Tracheal epithelial cell (primary cell): ENCODE measurements at places on chromosomes 3 and 15. TPM values are rescaled to one million over a fixed set of nuclear protein-coding genes. Genes with fewer than 3 reads are reported as not detected.

The GABRR3 gene
- total RNA-seq: not detected in 2 replicates

The C2CD4A gene
- total RNA-seq: 0.21 and 0.48 TPM in 2 replicates

The ASB14 gene
- total RNA-seq: not detected in 2 replicates

The SPTSSB gene
- total RNA-seq: 1.4 and 3.2 TPM in 2 replicates

The PRICKLE2 gene
- total RNA-seq: 5.1 and 11.8 TPM in 2 replicates

The SENP8 gene
- 1.7 and 3.2 TPM in 2 replicates for total RNA-seq

The CCR4 gene
- total RNA-seq: not detected in 2 replicates

The C3orf49 gene
- total RNA-seq: not detected in 2 replicates

The TIGIT gene
- under 0.01 TPM in 1 of 2 replicates, not detected in the other for total RNA-seq

The FES gene
- 3.2 and 7.0 TPM in 2 replicates for total RNA-seq

The CGNL1 gene
- total RNA-seq: 0.43 and 1.9 TPM in 2 replicates

The MOBP gene
- not detected in 2 replicates for total RNA-seq

The RPL15 gene
- 3,297 and 4,492 TPM in 2 replicates for total RNA-seq

The CAMKV gene
- total RNA-seq: not detected in 2 replicates

The GLDN gene
- 0.21 TPM in 1 of 2 replicates, not detected in the other for total RNA-seq

The SLC24A5 gene
- not detected in 2 replicates for total RNA-seq

The SNTN gene
- not detected in 2 replicates for total RNA-seq

The STRC gene
- 0.43 and 0.72 TPM in 2 replicates for total RNA-seq

The RHCG gene
- total RNA-seq: 196 and 310 TPM in 2 replicates

The ACOX2 gene
- total RNA-seq: under 0.01 TPM in 1 of 2 replicates, not detected in the other

The CLPX gene
- total RNA-seq: 30.1 and 32.8 TPM in 2 replicates

The MDFIC2 gene
- not detected in 2 replicates for total RNA-seq

The KLHL40 gene
- total RNA-seq: not detected in 2 replicates

The GOLGA6L7 gene
- total RNA-seq: not detected in 2 replicates
